ENCODE measurements at places on chromosomes 12 and 14.

- DNase-seq: no peak
These were observed 542.9 kb upstream of the FLRT2 start for GRCh38 chr14:84987042-84987441.

- no peak for DNase-seq
These were observed 29.0 kb upstream of the SMUG1 start for GRCh38 chr12:54217774-54218241.

DNA sequence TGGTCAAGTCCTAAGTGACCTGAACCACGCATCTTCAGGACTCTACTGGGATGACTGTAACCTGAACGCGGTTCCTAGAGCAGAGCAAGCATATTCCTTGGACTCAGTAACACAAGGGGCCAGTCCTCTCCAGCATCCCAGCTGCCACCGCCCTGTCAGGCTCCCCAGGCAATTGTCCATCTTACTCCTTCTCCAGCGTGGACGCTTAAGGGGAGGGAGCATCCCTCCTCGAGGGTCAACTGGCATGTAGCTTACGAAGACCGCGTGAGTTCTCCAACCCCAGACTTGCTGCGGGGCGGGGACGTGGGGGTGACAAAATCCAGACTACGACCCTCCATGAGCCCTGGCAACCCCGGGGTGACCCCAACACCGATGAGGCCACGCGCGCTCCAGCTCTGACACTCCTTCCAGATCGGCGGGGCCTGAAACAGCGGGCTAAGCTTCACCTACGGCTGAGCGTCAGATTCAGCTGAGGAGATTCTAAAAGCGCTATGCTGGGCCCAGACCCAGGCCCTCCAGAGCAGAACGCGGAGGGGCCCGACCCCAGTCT is 846 bp upstream of the MTHFD1 start:
- DNase-seq: no peak

DNA sequence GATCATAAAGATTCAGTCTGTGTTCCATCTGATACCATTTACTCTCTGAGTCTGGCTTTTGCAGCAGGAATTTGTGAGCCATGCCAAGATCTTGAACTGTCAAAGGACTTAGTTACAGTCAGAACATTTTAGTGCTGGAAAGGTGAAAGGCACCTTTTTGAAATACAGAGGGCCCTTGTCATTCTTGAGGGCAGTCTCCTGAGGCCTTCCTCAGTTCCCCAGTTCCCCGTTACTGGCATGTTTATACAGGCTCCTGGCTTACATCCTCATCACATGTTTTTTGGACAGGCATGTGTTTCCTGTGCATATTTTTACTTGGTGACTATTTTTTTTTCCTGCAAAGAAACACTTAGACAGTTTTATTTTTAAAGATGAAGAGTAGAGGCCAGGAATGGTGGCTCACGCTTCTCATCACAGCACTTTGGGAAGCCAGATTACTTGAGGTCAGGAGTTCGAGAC is 21.0 kb downstream of the CFAP54 start:
- DNase-seq: no peak
